ENCODE measurements at places on chromosomes 4 and X.

- no peaks in the 10 kb centered on the region for H3K4me1 ChIP-seq
- H3K4me3 ChIP-seq, result no peak overlapping the region
- DNase-seq, result no peak
- H3K27ac ChIP-seq, result no peak overlapping the region
- no peaks in the 10 kb centered on the region for H3K27me3 ChIP-seq
- H3K36me3 ChIP-seq, result no peaks in the 10 kb centered on the region
These were observed 254.4 kb upstream of the FAT4 start for GRCh38 chr4:125060376-125060775.

DNA sequence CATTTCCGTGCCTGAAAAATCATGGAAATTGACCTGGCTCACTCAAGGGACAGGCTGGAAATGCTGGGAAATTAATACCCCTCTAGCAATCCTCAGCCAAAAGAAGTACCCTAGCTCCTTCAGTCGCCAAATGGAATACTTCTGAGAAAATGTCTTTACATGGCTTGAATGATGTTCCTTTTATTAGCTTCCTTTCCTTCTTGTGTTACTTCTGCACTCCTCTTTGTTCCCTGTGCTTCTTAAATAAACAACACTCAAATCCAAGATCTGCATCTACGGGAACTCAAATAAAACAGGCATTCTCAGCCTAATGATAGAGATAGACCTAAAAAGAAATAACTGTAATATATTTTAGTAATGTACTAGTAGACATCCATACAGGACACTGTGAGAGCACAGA is 36.1 kb downstream of the SPARCL1 start:
- DNase-seq, result no peak
- H3K27me3 ChIP-seq, result no peaks in the 10 kb centered on the region
- H3K27ac ChIP-seq, result no peak overlapping the region
- peaks cover 28% of the 10 kb centered on the region for H3K4me1 ChIP-seq

DNA sequence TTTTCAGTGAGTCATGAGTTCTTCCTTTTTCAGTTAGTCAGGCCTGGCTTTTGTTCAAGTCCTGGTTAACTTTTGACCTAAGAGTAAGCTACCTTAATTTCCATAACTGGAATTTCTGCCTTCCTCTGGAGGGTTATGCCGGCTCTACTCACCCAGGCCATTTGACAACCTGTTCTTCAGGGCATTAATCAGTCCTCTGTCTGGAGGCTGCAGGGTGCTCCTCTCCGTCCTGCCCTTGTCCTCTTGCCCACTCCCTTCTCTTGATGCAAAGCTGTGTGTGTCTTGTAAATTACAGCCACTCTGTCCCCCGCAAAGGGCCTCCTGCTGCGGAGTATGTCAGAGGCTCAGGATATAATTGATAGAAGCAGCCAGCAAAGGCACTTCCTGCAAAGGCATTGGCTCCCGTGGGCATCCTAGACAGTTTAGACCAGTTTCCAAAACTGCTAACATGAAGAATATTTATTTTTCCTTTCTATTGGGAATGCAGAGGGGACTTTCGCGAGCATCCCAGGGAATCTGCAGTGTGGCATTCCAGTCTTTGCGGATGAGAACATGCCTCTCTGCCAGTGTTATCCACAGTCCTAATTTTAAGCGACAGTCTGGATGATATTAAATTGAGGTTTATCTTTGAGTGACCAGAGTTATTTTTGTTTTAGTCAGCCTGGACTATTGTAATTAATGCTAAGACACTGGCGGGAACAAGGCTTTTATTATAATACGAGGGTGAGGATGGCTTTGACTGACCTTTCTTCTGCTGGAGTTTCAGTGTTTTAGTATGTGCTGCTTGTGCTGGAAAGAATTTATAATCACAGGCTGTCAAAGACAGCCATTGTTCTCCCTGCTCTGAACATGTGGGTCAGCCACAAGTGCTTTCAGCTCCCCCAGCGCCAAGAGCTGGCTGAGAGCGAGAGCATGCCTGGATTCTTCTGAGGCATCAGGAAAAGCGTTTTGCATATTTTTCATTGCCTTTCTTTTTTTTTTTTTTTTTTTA is 74.2 kb downstream of the LIMCH1 start:
- H3K4me1 ChIP-seq, result peaks cover 31% of the 10 kb centered on the region
- peak overlapping the region; percentile 66 for H3K27ac ChIP-seq
- H3K27me3 ChIP-seq, result no peaks in the 10 kb centered on the region
- no peaks in the 10 kb centered on the region for H3K36me3 ChIP-seq

- no peak overlapping the region for H3K27ac ChIP-seq
- no peaks in the 10 kb centered on the region for H3K27me3 ChIP-seq
- H3K36me3 ChIP-seq, result no peaks in the 10 kb centered on the region
- no peaks in the 10 kb centered on the region for H3K4me1 ChIP-seq
- DNase-seq, result no peak
- H3K4me3 ChIP-seq, result no peak overlapping the region
These were observed 66.3 kb downstream of the SRPX start for GRCh38 chrX:38154340-38154739.

- no peaks in the 10 kb centered on the region for H3K4me1 ChIP-seq
- no peaks in the 10 kb centered on the region for H3K36me3 ChIP-seq
- no peak for DNase-seq
These were observed 400.7 kb downstream of the ZNF674 start for GRCh38 chrX:46144566-46144965.

DNA sequence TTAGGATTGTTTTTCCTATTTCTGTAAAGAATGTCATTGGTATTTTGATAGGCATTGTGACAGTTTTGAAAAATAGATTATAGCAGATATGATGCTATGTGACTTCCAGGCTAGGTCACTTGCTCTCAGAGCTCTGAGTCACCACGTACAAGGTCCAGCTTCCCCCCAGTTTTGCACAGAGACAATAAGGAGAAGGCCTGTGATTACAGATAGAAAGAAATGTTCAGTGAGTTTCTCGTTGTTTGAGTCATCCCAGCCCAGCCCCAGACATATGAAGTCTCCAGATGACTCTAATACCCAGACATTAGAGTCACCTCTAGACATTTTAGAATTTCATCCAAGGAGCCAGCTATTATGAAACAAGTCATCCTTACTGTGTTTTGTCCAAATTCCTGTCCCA is 57.2 kb downstream of the MFAP3L start:
- no peaks in the 10 kb centered on the region for H3K36me3 ChIP-seq
- H3K27ac ChIP-seq, result no peak overlapping the region
- H3K4me3 ChIP-seq, result no peak overlapping the region
- no peaks in the 10 kb centered on the region for H3K27me3 ChIP-seq
- no peak for DNase-seq

DNA sequence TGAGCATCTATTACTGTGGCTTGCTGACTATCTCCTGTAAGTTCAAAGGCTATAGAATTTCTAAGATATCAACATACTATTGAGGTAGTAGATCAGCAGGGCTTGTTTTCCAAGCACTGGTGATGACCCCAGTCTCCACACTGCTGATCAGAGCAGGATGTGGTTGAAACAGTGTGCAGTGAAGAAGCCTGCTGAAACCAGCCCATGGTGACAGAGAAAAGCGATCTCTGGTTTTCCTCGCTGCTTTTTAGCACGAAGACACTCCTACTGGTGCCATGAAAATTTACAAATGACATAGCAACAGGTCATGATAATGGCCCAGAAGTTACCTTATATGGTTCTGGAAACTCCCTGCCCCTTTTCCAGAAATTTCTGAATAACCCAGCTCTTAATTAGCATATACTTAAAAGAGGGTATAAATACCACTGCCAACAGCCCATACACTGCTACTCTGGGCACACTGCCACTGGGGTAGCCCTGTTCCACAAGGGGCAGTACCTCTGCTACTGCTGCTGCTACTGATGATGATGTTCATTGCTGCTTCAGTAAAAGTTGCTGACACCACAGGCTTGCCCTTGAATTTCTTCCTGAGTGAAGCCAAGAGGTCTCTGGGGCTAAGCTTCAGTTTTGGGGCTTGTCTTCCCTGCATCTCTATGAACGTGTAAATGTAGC is 1689.5 kb upstream of the PCDH10 start:
- H3K27me3 ChIP-seq, result no peaks in the 10 kb centered on the region
- H3K27ac ChIP-seq, result no peak overlapping the region
- no peaks in the 10 kb centered on the region for H3K36me3 ChIP-seq
- no peaks in the 10 kb centered on the region for H3K4me1 ChIP-seq
- no peak for DNase-seq
- H3K4me3 ChIP-seq, result no peak overlapping the region

DNA sequence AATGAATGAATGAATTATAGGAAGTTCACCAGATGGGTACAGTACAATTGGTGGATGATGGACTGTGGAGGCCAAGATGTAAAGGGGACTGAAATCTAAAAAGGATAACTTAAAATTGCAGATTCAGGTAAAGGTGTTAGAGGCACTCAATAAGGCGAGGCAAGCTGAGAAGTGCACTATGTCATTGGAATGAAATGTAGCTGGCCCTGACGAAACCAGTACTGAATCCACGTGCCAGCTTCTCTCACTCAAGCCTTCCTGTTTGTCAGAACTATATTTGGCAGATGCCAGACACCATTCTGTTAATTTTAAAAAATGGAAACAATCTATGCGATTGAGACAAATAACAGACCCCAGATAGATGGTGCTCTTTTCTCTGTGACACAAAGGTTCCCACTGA is 1039.1 kb upstream of the TENM3 start:
- no peak overlapping the region for H3K27ac ChIP-seq
- no peaks in the 10 kb centered on the region for H3K4me1 ChIP-seq
- DNase-seq, result no peak
- no peaks in the 10 kb centered on the region for H3K36me3 ChIP-seq
- no peaks in the 10 kb centered on the region for H3K27me3 ChIP-seq
- H3K4me3 ChIP-seq, result no peak overlapping the region

GRCh38 chrX:24761306-24761705 is 67.6 kb downstream of the POLA1 start:
- H3K4me1 ChIP-seq, result no peaks in the 10 kb centered on the region
- no peaks in the 10 kb centered on the region for H3K36me3 ChIP-seq
- no peaks in the 10 kb centered on the region for H3K27me3 ChIP-seq
- H3K27ac ChIP-seq, result no peak overlapping the region
- DNase-seq, result no peak

GRCh38 chr4:183499389-183499788 is 5.5 kb upstream of the ING2 start:
- H3K36me3 ChIP-seq, result no peaks in the 10 kb centered on the region
- no peak for DNase-seq
- no peak overlapping the region for H3K4me3 ChIP-seq
- H3K4me1 ChIP-seq, result peaks cover 9% of the 10 kb centered on the region
- H3K27me3 ChIP-seq, result no peaks in the 10 kb centered on the region

GRCh38 chrX:70554081-70554480 is 109.4 kb downstream of the DLG3 start:
- no peaks in the 10 kb centered on the region for H3K4me1 ChIP-seq
- no peaks in the 10 kb centered on the region for H3K27me3 ChIP-seq
- no peak for DNase-seq

GRCh38 chr4:36794716-36795115 is 449.8 kb upstream of the NWD2 start:
- no peaks in the 10 kb centered on the region for H3K36me3 ChIP-seq
- H3K4me1 ChIP-seq, result no peaks in the 10 kb centered on the region
- H3K27ac ChIP-seq, result no peak overlapping the region
- DNase-seq, result no peak
- no peak overlapping the region for H3K4me3 ChIP-seq

DNA sequence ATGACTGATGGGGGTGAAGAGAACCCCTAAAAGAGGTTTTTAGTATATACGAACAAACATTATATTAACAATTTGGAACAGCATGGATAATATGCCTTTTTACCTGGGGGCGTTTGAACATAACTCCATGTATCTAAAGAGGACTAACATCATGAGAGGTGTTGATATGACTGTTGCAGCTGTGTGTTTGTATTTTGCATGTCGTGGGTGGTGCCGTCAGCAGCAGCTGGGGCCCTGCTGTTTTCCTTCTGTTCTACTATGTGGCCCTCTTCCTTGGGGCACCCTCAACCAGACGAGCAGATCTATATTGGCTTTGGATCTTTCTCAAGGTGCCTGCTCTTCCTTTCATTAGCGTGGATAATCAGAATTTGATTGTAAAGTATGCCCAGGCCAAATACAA is 11.2 kb downstream of the GBA3 start:
- H3K4me1 ChIP-seq, result no peaks in the 10 kb centered on the region
- H3K4me3 ChIP-seq, result no peak overlapping the region
- no peaks in the 10 kb centered on the region for H3K27me3 ChIP-seq

DNA sequence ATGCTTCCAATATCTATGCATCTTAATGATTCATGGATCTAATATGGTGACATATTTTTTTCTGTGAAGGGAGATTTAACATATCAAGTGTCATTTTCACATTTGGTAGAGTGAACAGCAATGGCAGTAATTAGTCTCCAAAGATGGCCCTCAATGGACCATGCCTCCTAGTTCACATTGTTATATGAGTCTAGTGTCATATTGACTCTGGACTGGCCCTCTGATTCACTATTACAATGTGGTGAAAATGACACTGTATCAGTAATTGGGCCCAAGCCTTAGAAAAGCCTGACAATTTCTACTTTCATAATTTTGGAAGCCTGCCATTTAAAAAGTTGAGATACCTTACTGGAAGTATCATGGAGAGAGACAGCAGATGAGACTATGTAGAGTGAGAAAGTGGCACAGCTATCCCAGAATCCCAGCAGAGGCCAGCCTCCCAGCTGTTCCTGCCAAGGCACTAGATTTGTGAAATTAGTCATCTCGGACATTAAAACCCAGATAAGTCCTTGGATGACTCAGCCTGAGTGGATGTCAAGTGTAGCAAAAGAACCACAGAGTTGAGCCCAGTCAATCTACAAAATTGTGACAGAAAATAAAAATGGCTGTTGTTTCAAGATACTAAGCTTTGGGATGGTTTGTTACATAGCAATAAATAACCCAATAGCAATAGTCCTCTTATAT is 68.4 kb downstream of the ARHGEF38 start:
- H3K4me1 ChIP-seq, result peaks cover 9% of the 10 kb centered on the region
- H3K27ac ChIP-seq, result no peak overlapping the region
- DNase-seq, result no peak
- no peaks in the 10 kb centered on the region for H3K36me3 ChIP-seq
